ENCODE measurements at places on chromosomes 5 and 9.

- DNase-seq, result no peak
These were observed 1.7 kb upstream of the TMCO6 start for GRCh38 chr5:140637371-140638100.

GRCh38 chr5:42807722-42808447 lies 3.8 kb downstream of the SELENOP start:
- no peak for DNase-seq

DNA sequence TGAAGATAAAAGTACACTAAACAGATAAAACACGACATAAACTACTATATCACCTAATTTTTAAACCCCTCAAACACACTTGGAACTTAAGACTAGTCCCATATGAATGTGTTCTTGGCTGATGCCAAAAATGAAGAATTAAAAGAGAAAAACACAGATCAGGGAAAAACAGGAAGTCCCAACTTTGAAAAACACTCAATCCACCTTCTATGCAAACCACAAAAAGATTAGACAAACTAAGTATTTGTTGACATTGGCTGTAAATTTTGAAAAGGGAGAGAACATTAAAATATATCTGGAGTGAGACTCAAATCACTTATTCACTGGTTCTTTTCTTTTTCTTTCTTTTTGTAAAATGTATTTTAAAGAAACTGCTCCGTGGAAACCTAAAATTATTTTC lies 81.4 kb downstream of the ANKH start:
- no peak for DNase-seq

DNA sequence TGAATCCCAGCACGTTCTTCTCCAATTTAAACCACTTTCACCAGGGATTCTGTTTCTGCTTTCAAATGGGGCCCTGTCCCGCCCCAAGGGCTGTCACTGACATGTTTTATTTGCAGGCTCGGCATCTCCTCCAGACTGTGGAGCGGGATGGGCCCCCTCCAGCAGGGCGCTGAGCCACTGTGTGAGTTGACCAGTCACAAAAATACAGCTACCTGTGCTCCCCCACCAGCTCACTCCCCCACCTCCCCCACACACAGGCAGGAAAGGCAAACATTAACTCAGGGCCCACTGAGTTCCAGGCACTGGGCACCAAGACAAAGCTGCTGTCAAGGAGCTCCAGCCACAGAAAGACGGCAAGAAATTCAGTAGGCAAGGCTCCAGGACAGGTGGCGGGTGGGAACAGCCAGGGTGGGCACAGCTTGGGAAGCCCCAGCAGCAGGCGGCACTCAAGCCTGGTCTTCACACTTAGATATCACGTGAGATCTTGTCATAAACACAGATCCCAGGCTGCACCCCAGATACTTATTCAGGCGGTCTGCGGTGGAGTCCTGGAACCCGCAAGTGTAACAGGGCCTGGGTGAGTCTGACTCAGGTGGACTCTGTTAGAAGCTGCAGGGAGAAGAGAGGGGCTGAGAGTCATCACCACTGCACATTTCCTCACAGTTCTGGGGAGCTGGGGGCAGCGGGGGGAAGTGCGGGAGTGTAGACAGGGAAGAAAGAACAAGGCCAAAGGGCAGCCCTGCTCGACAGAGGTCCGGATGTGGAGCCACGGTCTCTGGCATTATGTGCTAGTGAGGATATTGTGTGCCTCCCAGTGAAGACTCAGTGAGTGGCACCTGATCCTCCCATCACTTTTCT lies 44.7 kb downstream of the OR2V1 start:
- DNase-seq, result no peak

DNA sequence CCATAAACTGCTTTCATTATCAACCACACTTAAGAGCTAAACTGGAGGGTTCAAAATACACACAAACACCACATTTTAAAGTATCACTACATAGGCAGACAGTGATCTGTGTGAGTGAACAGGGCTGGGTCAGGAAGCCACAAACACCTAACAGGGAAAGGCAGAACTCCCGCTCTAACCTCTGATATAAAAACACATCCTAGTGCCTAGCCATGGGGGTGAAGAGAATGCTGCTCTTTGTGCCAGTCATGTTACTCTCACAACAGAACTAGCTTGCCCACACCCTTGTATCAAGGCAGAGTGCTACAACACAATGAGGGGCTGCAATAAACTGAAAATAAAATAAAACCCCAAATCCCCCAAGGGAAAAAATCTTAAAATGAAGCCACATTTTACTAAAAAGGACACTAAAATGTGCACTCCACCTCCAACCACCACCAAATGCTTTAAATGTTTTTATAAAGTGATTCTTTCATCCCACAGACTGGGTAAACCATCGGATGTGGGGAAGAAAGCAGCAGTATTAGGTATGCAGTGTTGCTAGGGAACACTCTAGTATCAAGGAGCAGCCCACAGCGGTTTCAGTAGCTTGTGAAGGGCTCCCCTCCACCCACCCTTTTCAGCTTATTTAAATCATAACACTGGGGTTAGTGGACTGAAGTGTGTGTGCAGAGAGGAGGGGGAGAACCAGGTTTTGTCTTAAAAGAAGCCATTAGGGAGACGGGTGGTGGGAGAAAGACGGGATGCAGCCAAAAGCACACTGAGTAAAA lies 64.5 kb downstream of the TMEM161B start:
- no peak for DNase-seq

DNA sequence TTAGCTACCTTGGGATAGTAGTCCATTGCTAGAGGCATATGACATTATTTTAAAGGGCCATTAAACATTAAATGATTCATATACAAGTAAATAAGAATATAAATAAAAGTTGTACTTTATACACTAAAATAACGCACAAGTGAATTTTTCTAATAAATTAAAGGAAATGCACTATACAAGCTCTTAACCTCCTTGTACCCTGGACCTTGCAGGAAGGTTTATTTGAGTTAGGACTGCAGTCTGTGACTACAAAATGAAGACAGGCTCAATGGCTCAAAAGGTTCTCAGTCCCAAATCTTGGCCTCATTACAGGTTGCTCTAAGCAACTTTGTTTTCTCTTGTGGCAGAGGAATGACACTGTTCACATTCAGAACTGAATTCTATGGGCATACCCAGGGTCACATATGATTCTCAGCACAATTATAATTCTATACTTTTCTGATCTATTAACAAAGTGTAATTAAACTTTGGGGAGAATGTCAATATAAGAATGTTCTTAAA lies 34.4 kb downstream of the FEM1C start:
- no peak for DNase-seq

DNA sequence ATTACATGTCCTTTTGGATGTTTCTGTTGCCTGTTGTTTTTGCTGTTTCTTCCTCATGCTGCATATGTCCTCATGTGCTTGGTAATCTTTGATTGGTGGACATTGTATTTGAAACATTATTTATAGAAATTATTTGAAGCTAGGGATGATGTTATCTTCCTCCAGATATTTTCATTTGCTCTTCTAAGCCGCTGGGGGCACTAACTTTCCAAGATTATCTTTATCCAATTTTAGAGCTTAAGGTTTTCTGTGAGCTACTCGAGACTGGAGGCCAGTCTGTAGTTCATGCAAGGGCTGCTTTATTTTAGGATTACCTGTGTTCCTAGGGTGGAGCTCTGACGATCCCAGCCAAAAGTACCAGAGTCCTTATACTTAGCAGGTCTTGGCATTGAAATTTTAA lies 40.9 kb downstream of the STX17 start:
- DNase-seq, result no peak

GRCh38 chr9:107674721-107675277 lies 185.2 kb upstream of the KLF4 start:
- no peak for DNase-seq

GRCh38 chr5:62499756-62500155 lies 78.9 kb upstream of the LRRC70 start:
- DNase-seq, result no peak

- no peak for DNase-seq
These were observed 154.4 kb downstream of the ERCC6L2 start for GRCh38 chr9:96029722-96030530.

DNA sequence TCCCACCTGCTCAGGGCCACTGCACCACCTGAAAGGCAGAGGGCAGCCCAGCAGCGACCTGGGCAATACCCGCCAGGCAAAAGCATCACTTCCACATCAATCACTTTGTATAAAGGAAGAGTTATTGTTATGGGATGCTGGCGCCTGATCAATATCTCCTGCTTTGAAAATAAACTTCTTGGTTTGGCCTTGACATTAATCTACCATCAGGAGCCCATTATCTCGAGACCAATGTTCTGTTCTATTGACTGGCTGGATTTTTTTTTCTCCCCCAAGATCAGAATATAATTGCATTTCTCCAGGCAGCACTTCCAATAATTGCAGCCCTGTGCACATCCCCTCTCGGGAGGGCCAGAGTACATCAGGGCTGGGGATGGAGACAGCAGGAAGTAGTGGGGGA lies 44.4 kb upstream of the SAP30L start:
- no peak for DNase-seq

- DNase-seq, result no peak
These were observed 164.3 kb downstream of the DOCK2 start for GRCh38 chr5:169801324-169801777.

GRCh38 chr5:31758803-31759425 lies 120.0 kb downstream of the PDZD2 start:
- DNase-seq, result no peak

- no peak for DNase-seq
These were observed 223.9 kb downstream of the PBX3 start for GRCh38 chr9:125971050-125971449.

GRCh38 chr5:83441747-83442146 lies 29.8 kb upstream of the VCAN start:
- no peak for DNase-seq

GRCh38 chr5:36651761-36652685 lies 45.6 kb downstream of the SLC1A3 start:
- no peak for DNase-seq

- DNase-seq, result no peak
These were observed 54.3 kb downstream of the CERT1 start for GRCh38 chr5:75457161-75457560.

DNA sequence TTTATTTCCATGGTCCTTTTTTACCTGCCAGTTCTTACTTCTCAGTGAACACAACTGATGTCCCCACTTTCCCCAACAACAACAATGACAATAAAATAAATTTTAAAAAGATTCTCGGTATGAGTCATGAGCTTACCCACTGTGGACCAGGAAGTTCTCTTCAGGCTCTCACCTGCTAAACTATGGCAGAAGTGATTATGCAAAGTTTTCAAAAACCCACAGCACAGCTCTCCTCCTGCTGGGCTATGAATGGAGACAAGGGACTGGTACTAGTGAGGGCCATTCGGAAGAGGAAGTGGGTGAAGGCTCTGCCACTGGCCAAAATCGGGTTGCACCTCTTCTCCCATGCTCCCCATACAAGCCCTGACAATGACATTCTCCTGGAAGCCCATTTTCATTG lies 429.4 kb downstream of the PIK3R1 start:
- no peak for DNase-seq

DNA sequence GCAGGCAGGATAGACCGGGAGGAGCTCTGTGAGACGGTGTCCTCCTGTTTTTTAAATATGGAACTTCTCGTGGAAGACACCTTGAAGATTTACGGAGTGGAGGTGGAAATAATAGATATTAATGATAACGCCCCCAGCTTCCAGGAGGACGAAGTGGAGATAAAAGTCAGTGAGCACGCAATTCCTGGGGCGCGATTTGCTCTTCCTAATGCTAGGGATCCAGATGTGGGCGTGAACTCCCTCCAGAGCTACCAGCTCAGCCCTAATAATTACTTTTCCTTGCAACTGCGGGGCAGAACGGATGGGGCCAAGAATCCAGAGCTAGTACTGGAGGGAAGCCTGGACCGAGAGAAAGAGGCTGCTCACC lies 621 bp downstream of the PCDHGA11 start:
- DNase-seq, result no peak

GRCh38 chr9:71781391-71781790 lies 13.1 kb upstream of the CEMIP2 start:
- DNase-seq, result no peak

DNA sequence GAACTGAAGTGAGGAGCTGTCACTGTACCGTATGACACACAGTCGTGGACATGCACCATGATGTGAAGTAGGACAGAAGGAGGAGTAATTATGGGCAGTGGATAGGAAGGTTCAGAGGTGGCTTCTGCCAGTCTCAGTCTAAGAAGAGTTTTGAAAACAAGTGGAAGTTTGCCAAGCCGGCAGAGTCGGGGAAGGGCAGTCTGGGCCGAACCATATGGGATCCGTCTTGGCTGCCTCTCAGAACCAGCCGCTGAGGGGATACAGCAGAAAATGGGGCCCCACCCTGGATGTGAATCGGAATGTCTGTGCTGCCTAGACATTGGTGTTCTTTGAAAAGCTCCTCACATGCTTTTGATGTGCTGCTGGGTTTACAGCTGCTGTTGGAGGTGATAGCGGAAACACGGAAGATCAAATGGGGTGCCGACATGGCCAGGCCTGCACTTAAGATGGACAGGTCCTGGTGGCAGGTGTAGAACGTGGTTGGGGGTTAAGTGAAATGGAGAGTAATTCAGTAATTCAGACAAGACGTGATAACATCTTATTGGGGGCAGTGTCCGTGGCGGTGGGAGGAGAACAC lies 11.2 kb downstream of the SNX18 start:
- DNase-seq, result no peak

DNA sequence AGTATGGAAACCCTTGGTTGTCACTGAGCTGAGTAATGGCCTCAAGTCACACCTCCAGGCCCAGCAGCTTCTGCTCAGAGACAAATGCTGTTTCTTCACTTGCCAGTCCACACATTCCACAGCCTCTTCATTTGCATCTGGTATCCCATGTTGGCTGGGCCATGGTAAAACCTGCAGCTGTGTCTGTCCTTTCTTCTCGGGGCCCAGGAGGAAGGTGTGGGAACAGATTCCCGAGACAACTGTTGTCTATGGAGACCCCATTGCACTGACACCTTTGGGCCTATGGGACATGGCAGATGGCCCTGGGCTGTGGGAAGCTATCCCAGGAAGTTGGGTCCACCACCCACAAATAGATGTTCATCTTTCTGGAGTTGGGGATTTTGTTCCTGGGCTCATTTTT lies 85.1 kb downstream of the MACROH2A1 start:
- no peak for DNase-seq

GRCh38 chr5:158698023-158698639 lies 401.6 kb downstream of the EBF1 start:
- no peak for DNase-seq

GRCh38 chr5:140020601-140021177 lies 22.4 kb downstream of the NRG2 start:
- DNase-seq, result no peak

- peak; percentile 18 for DNase-seq
These were observed 22.9 kb upstream of the GLRX start for GRCh38 chr5:95845391-95845790.

GRCh38 chr9:77679088-77679487 lies 31.0 kb upstream of the GNA14 start:
- DNase-seq, result no peak

DNA sequence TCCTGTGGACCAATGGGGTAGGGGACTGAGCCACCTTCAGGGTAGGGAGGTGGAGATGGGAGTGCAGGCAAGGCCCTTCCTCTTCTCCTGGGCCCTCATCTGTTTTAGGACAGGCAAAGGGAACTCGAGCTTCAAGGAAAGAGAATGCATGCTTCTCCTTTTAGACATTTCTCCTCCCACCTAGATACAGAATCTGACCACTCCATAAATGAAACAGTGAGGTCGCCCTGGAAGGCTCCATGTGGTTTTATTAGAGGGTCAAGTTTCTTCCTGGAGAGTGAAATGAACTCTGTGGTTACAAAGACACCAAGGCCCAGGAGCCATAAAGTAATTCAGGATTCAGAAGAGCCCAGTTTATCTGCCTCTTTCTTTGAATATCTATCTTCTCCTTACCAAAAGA lies 14.9 kb downstream of the LHFPL2 start:
- DNase-seq, result no peak

GRCh38 chr9:121298016-121298538 lies 30.1 kb downstream of the GSN start:
- peak; percentile 21 for DNase-seq

- DNase-seq, result no peak
These were observed 1944.2 kb upstream of the NUDT12 start for GRCh38 chr5:105506692-105507277.

Data from activated T-cell treated with anti-CD3 and anti-CD28 coated beads, Interleukin-2, amount 50 U/mL, for 24 hours (primary cell).